NCI-H1092 treated with DMSO at 0.1 percent for 48 hours (cell line): ENCODE measurements at places on chromosomes 11 and 22.

GRCh38 chr22:44683237-44683636 lies 18.8 kb upstream of the PRR5 start:
- DNase-seq, result no peak

DNA sequence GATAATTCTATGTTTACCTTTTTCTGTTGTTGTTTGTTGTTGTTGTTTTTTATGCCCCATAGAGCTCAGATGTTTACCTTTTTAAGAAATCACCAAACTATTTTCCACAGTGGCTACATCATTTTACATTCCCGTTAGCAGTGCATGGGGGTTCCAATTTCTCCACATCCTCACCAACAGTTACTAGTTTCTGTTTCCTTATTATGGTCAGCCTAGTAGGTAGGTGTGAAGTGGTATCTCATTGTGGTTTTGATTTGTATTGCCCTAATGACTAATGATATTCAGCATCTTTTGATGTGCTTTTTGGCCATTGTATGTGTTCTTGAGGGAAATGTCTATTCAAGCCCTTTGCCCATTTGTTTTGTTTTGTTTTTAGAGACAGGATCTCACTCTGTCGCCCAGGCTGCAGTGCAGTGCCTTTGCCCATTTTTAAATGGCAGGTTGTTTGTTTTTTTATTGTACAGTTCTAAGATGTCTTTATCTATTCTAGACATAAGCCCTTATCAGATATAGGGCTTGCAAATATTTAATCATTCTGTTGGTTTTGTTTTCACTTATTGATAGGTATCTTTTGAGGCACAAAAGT lies 27.5 kb downstream of the CHEK2 start:
- no peak for DNase-seq

DNA sequence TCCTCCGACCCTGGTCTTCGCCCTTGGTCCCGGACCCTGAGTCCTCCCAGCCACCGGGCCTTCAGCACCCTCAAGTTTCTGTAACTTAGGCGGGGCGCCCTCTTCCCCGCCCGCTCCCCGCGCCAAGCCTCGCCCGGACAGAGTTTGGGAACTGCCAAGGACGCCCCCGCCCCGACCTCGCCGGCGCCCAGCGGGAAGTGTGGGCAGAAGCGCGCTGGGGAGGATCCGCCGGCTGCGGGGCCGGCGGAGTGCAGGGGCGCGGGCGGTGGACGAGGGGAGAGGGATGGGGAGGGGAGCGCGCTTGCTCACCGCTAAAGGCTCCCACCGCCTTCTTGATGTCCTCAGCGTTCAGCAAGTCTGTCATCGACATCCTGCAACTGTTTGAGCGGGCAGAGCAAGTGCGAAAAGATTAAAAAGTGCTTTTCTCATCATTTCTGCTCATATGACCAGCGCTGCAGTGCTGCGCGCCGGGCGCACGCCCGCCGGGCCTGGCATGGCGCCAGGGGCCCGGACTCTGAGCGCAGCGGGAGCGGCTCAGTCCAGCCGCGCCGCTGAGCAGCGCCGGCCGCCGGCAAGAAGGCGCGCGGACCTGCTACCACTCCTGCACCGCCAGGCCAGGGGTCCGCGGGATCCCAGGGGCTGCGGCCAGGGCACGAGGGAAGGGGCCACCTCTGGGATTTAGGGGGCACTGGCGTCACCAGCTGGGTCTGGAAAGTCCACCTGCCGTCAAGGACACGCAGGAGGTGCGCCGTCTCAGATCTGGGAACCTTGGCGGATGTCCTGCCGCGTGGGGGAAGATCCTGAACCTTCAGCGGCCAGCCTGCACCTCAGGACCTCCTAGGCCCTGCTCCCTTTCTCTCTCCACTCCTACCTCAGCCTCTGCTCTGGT lies at the start of gene PVALB:
Gene PVALB (minus strand): TSS at position 400 of the 889 bp plus-strand sequence. CDS start 30 bp downstream, at position 370.
- peak; percentile 27 for DNase-seq

GRCh38 chr11:130312046-130312445 lies 2.7 kb downstream of the ZBTB44 start:
- no peak for DNase-seq

DNA sequence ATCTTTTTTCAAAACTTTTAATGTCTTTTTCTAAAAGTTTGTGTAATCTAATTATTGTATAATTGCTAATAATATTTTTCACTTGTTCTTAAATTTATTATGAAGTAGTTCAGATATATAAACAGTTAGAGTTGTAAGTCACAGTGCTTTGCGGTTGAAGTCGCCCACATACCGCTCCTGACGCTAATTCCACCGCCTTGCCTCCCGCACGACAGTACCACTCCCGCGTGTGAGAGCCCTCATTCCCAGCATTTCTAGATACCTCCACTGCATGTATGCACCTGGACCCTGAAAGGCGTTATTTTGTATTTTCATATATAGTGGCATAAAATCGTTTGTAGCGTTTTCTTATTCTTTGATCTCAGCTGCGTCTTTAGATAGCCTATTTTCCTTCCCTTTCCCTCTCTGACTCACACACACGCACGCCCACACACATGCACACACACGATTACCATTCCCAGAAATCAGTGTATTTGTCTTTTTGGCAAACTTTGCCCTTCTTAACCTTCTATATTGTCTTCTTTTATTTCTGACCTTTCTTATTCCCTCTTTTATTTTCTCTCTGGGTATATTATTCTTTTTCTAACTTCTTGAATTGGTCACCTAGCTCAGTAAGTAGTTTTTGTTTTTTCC lies 56.4 kb upstream of the PITPNB start:
- DNase-seq, result no peak
